ENCODE measurements at places on chromosomes 2 and 18.

GRCh38 chr2:142082368-142082767 is 48.4 kb downstream of the LRP1B start:
- no peak overlapping the region for H3K4me3 ChIP-seq
- no peak for DNase-seq
- no peak overlapping the region for H3K27ac ChIP-seq
- H3K27me3 ChIP-seq = no peaks in the 10 kb centered on the region
- H3K36me3 ChIP-seq = no peaks in the 10 kb centered on the region
- H3K4me1 ChIP-seq = no peaks in the 10 kb centered on the region

GRCh38 chr2:168002021-168002553 is 245.3 kb downstream of the STK39 start:
- no peaks in the 10 kb centered on the region for H3K27me3 ChIP-seq
- H3K36me3 ChIP-seq = peaks cover 4% of the 10 kb centered on the region
- H3K4me3 ChIP-seq = no peak overlapping the region
- H3K27ac ChIP-seq = no peak overlapping the region
- no peaks in the 10 kb centered on the region for H3K4me1 ChIP-seq

DNA sequence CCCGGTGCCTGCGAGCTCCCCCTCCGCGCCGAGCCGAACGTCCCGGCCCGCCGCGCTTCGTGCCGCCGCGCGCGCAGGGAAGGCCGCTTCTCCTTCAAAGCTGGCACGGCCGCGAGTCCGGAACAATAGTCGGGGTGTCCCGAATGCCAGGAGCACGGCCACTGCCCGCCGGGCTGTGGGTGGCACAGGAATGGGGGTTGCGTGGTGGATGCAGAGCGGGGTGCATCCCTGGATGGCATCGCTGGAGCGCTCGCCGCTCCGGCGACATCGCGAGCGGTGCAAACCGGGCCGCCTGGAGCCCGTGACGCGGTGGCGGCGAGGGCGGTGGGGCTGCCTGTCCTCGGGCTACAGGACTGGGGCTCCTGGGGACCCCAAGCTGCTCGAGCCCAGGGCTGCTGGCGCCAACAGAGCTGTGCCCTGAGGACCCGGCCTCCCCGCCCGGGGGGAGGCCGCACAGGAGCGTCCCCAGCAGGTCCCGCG is 1.1 kb upstream of the SATB2 start:
- no peak for DNase-seq
- peak overlapping the region; percentile 72 for H3K27ac ChIP-seq
- peaks cover 55% of the 10 kb centered on the region for H3K27me3 ChIP-seq

- H3K27me3 ChIP-seq = peaks cover 12% of the 10 kb centered on the region
- no peaks in the 10 kb centered on the region for H3K4me1 ChIP-seq
- H3K27ac ChIP-seq = no peak overlapping the region
These were observed 57.7 kb downstream of the ARHGEF4 start for GRCh38 chr2:130894326-130894942.

DNA sequence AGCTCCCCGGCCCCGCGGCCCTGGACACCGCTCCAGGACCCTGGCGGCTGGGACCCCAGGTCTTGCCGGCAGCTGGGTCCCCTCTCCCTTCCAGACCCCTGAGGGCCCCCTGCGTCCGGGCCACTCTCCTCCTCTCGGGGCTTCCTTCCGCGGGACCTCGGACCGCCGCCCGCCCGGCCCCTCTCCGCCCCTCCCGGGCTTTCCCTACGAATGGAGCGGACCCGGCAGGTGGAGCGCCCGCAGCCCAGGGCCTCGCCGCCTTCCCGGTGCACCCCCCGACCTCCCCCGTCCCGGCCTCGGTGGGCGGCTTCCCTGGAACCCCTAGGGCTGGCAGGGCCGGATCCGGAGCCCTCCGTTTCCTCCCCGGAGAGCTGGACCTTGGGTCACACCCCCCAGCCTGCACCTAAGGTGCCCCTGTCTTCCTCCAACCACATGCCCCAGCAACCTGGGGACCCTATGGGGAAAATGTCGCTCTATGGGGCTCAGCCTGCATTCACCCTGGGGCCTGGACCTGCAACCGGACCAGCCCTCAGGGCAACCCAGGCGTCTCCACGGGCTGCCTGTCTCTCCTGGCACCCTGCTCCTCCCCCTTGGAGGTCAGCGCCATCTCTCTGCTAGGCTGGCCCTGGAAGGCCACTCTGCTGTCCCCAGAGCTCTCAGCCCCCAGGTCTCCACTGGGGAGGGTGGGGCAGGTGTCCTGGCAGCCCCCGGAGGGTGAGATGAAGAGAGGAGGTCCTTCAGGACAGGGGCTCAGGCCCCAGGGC is 730 bp downstream of the B3GNT7 start:
- H3K4me3 ChIP-seq = peak overlapping the region; percentile 53
- no peak overlapping the region for H3K27ac ChIP-seq
- peaks cover 67% of the 10 kb centered on the region for H3K27me3 ChIP-seq
- no peaks in the 10 kb centered on the region for H3K36me3 ChIP-seq

GRCh38 chr2:30654404-30654803 is 152.8 kb downstream of the CAPN13 start:
- no peak overlapping the region for H3K27ac ChIP-seq
- no peaks in the 10 kb centered on the region for H3K27me3 ChIP-seq
- H3K4me1 ChIP-seq = no peaks in the 10 kb centered on the region
- no peaks in the 10 kb centered on the region for H3K36me3 ChIP-seq

DNA sequence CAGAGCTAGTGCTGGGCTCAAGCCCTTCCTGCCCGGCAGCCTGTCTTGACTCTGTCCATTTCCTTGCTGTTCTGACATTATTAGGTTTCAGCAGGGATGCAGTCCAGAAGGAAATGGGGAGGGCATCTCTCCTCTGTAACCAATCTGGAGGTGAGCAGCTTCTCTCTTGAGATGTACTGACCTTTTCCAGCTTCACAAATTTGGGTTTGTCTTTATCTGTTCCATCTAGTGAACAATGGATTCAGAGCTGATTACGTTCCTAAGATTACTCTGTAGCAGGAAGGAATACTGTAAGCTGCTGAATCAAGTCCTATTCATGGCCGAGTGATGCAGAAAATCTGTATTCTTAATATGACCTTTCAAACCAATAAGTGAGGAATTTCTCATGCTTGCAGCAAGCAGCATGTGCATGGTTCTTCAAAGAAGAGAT is 11.0 kb downstream of the PLA2R1 start:
- H3K4me1 ChIP-seq = no peaks in the 10 kb centered on the region
- no peak overlapping the region for H3K4me3 ChIP-seq
- no peak overlapping the region for H3K27ac ChIP-seq
- no peaks in the 10 kb centered on the region for H3K36me3 ChIP-seq

- no peak overlapping the region for H3K4me3 ChIP-seq
- H3K27me3 ChIP-seq = peaks cover 5% of the 10 kb centered on the region
- H3K36me3 ChIP-seq = no peaks in the 10 kb centered on the region
- no peak for DNase-seq
These were observed 419.7 kb upstream of the MEX3C start for GRCh38 chr18:51617167-51617566.

DNA sequence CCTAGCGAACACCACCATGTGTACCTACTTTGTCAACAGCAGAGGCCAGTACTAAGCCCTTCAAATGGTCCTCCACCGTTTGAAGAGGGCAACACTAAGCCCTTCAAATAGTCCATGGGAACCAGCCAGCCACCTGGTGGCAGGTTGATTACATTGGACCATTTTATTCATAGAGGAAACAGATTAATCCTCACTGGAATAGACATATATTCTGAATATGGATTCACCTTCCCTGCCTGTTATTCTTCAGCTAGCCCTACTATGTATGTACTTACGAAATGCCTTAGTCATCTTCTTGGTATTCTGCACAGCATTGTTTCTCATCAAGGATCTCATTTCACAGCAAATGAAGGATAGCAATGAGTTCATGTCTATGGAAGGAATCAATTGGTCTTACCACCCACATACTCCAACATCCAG is 10.0 kb upstream of the ZNF396 start:
- H3K27me3 ChIP-seq = 0 out of 3 replicates have a peak, but pooled peaks cover 8% of the 10 kb centered on the region
- H3K27ac ChIP-seq = no peak overlapping the region
- peaks cover 7% of the 10 kb centered on the region for H3K4me1 ChIP-seq

DNA sequence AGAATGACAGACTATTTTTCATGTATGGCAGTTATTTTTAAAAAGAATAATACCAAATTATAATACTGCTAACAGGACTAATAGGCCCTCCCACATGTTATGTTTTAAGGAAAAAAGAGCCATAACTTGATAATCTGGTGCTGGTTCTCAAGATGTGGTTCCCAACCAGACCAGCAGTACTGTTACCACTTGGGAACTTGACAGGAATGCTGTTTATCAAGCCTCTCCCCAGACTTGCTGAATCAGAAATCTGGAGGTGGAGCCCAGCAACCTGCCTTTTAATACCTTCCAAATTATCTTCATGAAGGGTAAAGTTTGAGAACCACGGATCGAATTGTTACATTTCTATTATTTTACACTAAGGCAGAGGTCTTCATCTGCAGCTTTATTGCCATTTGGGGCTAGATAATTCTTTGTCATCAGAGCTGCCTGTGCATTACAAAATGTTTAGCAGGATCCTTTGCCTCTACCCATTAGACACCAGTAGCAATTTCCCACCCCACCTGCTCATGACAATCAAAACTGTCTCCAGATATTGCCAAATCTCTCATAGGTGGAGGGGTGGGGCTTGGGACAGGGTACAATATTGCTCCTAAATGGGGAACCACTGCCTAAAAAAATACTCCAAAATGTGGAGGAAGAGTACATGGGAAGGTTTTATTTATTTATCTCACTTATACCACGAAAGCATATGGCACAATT is 629.6 kb downstream of the ARHGAP15 start:
- H3K4me1 ChIP-seq = no peaks in the 10 kb centered on the region
- no peak overlapping the region for H3K4me3 ChIP-seq
- no peak overlapping the region for H3K27ac ChIP-seq
- H3K27me3 ChIP-seq = no peaks in the 10 kb centered on the region
- no peak for DNase-seq

GRCh38 chr2:68796295-68796905 is 61.8 kb downstream of the ARHGAP25 start:
- no peaks in the 10 kb centered on the region for H3K4me1 ChIP-seq
- H3K36me3 ChIP-seq = no peaks in the 10 kb centered on the region
- H3K27ac ChIP-seq = no peak overlapping the region
- H3K27me3 ChIP-seq = peaks cover 4% of the 10 kb centered on the region
- DNase-seq = no peak
- no peak overlapping the region for H3K4me3 ChIP-seq

DNA sequence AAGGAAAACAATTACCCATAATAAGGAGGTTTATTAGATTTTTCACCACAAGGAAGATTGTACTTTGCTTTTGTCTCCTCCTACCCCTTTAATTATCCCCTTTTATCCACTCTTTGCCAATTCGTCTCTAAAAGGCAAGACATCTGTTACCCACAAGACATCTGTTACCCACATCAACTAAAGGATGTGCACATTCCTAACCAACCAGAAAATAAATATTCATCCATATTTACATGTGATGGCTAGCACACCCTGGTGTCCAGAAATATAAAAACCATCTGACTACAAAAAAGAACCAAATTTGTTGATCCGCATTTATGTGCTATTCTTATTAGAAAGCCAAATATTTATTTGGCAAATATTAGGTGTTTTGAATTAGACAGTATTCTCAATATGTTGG is 35.7 kb downstream of the ACVR1C start:
- peak; percentile 4 for DNase-seq
- H3K36me3 ChIP-seq = no peaks in the 10 kb centered on the region
- H3K27ac ChIP-seq = no peak overlapping the region
- no peaks in the 10 kb centered on the region for H3K27me3 ChIP-seq
- H3K4me3 ChIP-seq = no peak overlapping the region

DNA sequence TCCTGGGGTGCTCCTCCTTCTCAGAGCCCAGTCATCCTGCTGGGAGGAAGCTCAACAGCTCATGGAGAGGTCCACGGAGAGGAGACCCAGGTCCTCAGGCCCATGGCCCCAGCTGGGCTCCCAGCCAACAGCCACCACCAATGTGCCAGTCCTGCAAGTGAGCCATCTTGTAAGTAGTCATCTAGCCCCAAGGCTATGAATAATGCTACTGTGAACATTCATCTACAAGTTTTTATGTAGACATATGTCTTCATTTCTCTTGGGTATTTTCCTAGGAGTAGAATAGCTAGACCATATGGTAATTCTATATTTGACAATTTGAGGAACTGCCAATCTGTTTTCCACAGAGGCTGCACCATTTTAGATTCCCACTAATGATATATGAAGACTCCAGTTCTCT is 166.1 kb downstream of the MTCL1 start:
- H3K27ac ChIP-seq = no peak overlapping the region
- no peaks in the 10 kb centered on the region for H3K36me3 ChIP-seq
- DNase-seq = no peak
- H3K4me1 ChIP-seq = peaks cover 14% of the 10 kb centered on the region
- no peaks in the 10 kb centered on the region for H3K27me3 ChIP-seq
- H3K4me3 ChIP-seq = no peak overlapping the region

DNA sequence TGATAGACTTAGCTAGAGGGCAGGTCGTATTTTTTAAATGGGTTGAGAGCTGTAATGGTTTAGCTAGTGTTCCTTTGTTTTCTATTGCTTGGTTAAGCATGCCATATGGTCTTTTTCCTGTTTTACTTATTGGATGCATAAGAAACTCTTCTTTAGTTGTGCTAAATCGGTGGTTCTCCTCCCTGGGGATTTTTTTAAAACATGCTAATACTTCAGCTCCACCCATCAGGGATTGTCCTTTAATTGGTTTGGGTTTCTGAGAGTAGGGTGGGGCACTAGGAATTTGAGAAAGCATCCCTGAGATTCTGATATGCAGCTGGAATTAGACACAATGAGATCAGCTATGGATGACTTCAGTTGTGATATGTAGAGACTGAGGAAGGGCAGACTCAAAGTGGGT is 497.2 kb downstream of the THSD7B start:
- no peaks in the 10 kb centered on the region for H3K27me3 ChIP-seq
- no peak overlapping the region for H3K27ac ChIP-seq
- DNase-seq = no peak
- no peak overlapping the region for H3K4me3 ChIP-seq
- H3K36me3 ChIP-seq = no peaks in the 10 kb centered on the region
